ELF-1 (cell line): ENCODE measurements at places on chromosomes 3 and 15.

DNA sequence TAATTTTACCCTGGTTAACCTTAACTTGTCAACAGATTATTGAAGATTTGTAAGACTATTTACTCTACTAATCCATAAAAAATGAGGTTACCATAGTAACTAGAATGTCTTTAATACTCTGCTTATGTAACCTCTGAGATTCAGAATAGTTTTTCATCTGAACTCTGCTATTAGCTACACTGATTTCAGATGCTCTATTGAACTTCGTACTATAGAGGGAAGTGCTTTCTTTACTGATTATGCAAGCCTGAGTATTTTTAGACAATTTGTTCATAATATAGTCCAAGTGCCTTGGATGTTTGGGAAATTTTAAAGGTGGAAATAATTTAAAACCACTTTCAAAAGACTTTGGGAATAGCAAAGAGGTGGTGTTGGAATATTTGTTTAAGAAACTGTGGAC lies 107.9 kb upstream of the GBE1 start:
- no peak for DNase-seq

DNA sequence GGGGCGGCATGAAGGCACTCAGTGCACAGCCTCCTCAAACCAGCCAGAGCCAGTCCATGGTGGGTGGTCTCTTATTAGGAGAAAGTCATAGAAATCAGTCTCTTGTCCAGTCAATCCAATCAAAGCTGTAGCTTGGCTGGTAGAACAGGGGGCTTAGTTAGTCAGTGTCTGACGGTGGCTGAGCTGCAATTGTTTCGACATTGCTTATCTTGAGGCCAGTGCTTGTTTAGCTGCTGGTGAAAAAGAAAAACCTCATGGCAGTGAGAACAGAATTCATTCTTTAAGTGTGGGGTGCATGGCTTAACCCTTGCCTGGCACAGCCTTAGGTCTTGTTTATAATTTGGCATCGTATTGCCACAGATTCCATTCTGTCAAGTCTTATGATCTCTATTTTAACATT lies 53.9 kb downstream of the FGD5 start:
- DNase-seq = no peak

DNA sequence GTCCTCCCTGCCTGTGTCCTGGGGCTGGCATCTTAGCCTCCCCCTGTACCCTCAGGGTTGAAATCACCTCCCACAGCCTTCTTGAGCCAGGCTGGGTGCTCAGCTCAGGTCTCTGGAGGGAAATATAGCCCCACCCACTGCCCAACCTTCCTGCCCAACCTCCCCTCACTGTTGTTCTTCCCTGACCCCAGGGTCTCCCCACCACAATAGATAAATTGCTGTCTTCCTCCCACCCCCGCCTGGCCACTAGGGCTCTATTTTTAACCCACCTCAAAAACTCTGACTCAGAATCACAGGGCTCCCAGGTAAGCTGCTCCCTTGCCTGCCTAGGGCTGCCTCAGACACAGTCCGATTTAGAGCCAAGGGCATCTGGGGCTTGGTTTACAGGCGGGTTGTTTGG lies 15.0 kb downstream of the HCN4 start:
- DNase-seq = no peak

DNA sequence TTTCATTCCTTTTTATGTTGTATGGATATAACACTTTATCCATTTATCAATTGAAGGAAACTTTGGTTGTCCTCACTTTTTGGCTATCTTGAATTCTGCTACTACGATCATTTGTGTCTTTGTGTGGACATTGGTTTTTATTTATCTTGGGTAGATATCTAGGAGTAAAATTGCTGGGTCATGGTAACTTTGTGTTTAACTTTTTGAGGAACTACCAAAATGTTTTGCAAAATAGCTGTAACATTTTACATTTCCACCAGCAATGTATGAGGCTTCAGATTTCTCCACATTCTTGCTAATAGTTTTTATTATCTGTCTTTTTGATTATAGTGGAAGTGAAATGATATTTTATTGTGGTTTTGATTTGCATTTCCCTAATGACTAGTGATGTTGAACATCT lies 55.6 kb downstream of the TLNRD1 start:
- DNase-seq = no peak

DNA sequence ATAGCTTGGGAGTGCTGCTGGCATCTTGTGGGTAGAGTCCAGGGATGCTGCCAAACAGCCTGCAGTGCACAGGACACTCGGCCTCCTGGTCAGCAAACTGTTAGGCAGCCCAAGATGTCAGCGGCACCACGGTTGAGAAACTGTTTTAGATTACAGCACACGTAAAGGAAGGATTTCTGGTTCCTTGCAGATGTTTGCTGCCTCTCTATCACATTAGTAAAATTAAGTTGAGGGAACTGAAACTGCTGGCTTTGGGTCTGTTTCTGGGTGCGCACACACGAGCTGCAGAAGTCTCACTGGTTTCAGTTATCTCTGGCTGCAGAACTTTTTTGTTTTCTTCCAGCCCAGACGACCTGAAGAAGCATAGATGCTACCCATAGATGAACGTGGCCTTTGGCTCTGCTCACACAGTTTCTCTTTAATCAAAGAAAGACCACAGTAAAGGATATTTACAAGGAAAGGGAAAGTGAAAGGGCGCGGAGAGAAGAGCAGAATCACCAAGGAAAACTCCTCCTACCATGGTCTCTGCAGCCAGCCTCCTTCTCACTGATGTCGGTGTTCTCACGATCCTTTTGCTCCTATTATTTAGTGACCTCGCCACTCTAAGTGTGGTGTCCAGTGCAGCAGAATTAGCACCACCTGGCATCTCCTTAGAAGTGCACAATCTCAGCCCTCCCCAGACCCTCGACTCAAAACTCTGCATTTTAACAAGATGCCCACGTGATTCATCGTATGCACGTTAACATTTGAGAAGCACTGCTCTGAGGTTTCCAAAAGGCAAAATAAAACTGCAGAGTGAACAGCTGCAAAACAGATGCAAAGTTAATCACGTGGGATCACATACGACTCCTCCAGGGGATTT lies 50.6 kb upstream of the AKAP13 start:
- no peak for DNase-seq

- DNase-seq = no peak
These were observed 63.2 kb downstream of the XXYLT1 start for GRCh38 chr3:195207731-195208130.

- DNase-seq = no peak
These were observed 541 bp downstream of the RPS27L start for GRCh38 chr15:63156755-63157117.

DNA sequence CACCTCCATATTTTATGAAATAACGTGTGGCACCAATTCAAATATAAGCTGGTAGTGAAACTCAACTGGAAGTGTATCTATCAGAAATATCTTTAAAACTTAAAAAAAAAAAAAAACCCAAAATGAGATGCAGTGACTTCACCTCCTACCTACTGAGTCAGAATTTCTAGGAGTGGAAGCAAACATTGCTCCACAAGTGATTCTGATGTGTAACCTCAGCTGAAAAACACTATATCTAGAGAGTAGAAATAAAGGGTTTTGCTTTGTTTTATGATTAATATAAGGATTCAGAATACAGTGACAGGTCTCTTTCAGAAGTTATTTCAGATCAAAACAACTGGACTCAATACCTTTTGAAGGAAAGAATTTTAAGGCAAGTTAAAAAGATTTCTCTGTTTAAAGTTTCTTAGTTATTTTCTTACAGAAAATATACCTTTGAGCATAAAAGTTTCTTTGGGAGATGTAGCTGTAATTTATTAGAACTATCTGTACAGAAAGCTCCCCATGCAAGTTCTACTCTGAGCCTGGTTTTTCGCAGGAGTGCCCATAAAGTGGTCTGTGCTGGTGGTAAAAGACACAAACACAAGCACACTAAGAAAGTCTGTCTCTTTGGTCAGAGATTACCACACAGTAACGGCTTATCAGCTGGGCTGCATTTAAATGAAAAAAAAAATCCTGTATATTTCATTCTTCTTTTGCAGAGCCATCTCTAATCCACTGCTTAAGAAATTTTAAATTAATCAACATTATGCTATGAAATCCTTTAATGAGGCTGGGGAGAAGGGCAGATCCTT lies 59.9 kb upstream of the PPIB start:
- DNase-seq = no peak

DNA sequence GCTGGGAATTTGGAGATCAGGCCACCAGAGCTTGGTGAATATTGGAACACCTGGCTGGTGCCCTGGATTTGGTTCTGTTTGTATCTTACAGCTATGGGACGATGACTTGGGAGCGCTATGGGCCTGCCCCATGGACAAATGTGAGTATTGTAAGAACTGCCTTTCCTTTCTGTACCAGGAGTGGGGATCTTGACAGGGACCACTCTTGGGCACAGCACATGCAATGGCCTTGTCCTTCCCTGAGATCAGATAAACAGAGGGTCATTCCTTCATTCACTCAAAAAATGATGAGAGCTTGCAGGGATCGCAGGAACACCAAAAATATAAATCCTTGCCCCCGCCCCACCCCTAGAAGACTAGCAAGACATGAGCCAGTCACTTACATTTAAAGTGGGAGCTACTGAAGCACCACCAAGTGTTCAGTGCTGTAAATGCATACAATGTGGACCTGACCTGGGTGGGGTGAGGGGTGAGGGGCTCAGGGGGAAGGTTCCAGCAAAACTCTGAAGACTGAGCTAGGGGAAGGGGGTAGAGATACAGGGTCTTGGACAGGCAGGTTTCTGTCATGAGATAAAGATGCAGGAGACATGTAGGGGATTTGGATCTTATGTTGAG lies 2.7 kb upstream of the CRELD1 start:
- no peak for DNase-seq

DNA sequence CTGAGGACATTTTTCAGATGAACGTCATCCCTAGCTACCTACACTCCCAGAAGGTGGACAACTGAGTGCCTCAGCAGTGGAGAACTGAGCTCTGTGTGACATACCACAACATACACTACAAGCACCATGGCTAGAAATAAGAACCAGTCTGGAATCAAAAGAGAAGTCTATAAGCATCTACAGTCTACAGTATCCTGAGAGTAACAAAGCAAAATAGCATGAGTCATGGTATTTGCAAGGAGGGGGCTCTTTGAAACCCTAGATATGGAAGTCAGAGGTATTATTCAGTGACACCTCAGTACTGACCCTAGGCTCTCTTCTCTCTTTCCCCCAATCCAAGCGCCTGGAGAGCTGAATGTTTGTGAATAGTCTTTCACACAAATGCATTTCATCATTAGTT lies 87.5 kb downstream of the TNIK start:
- DNase-seq = no peak

DNA sequence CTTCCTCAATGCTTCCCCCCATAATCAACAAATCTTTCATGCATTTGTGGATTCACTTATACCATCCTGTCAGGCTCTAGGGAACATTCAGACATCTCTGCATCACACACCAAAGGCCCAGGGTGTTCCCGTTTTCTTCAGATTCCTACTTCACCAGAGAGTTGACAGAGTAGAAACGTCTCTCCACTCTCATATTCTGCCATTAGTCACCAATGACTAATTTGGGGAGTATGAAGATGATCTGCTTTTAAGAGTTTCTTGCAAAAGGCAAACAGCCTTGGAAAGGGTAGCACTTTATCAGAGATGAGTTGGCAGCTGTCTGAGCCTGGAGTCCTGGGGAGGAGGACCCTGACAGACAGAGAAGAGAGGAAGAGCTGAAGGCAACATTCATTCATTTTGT lies 55.8 kb upstream of the DGKG start:
- DNase-seq = no peak

DNA sequence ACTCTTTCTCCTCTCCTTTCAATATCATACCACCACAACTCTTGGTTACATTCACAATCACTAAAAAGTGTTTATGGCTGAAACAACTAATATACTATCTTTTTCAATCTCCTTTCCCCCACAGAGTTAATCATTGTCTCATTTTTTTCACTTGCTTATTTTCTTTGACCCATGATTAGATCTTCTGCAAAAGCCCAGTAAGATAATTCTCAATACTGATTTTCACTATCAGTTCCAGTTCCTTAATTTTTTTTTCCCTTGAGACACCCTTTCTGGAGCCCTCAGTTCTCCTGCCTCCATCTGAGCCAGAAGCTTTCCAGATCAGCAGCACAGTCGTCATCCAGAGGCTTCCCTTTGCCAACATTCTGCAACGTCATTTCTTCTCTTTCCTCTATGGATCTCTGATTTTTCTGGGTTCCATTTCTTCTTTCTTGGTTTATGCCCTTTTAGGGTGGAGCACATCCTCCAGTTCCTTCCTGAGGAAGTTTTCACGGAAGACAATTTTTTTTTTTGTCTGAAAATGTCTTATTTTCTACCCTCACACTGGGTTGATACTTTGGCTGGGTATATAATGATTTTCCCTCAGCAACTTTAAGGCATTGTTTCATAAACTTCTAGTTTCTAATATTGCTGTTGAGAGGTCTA lies 88.7 kb upstream of the C15orf39 start:
- no peak for DNase-seq

- no peak for DNase-seq
These were observed 660 bp upstream of the ADAMTSL3 start for GRCh38 chr15:83653288-83653638.
